ENCODE measurements at places on chromosomes 1 and 21. TPM values are rescaled to one million over a fixed set of nuclear protein-coding genes. Genes with fewer than 3 reads are reported as not detected.

GRCh38 chr1:220084460-220084859, 5.1 kb downstream of the BPNT1 start:
- H3K36me3 ChIP-seq: peaks cover 5% of the 10 kb centered on the region
- no peak for DNase-seq
- H3K27me3 ChIP-seq: no peaks in the 10 kb centered on the region

- DNase-seq: no peak
- no peaks in the 10 kb centered on the region for H3K27me3 ChIP-seq
- no peak overlapping the region for H3K27ac ChIP-seq
- no peaks in the 10 kb centered on the region for H3K36me3 ChIP-seq
- no peaks in the 10 kb centered on the region for H3K4me1 ChIP-seq
Measured at GRCh38 chr21:16644685-16645084, 868.2 kb upstream of the CXADR start.

The FTCD gene
- total RNA-seq: 0.44 TPM

DNA sequence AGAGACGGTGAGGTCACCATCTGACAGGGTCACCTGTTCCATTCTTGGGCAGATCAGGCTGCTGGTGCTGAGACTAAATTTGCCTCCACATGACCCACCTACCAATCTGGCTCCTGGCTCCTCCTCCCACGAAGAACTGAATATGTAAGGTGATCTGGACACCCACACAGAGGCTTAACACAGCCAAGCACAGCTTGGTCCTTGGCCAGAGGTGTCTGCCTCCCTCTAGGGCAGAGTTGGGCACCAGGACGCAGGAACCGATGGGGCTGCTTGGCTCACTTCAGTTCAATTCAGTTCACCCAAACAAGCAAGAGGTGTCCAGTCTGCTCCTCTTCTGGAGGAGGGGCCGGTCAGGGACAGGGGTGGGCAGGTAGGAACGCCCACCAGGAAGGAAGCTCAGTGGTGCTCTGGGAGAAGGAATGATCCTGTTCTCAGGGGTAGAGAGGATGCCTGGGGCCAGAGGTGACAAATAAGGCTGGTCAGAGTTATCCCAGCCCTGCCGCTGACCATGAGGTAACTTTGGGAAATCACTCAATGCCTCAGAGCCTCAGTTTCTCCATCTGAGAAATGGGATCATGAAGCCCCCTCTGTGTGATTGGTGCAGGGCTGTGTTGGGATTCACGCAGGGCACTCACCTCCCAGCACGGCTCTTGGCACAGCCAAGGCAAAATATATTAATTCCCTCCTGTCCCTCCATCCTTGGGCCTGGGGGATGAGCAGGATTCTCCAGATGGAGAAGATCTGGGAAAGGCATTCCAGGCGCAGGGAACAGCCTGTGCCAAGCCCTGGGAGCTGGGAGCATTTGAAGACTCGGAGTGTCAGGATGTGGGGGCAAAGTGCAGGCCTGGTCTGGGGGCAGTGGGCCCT, 284.5 kb downstream of the PTPRU start:
- no peaks in the 10 kb centered on the region for H3K4me1 ChIP-seq
- DNase-seq: no peak
- H3K36me3 ChIP-seq: no peaks in the 10 kb centered on the region
- H3K4me3 ChIP-seq: no peak overlapping the region

The AMY1C gene
- total RNA-seq: not detected

The OLFML2B gene
- total RNA-seq: not detected
